ENCODE measurements at places on chromosomes 16 and 17. TPM values are rescaled to one million over a fixed set of nuclear protein-coding genes. Genes with fewer than 3 reads are reported as not detected.

- DNase-seq: no peak
Observed at GRCh38 chr17:8290043-8290442, 1.6 kb downstream of the RANGRF start.

- DNase-seq: no peak
Observed at GRCh38 chr16:2663553-2664546, 18.5 kb upstream of the KCTD5 start.

- DNase-seq: no peak
Observed at GRCh38 chr16:261031-261691, 14.6 kb downstream of the RGS11 start.

GRCh38 chr17:38343608-38344419 lies at the start of gene GPR179:
Gene GPR179 (minus strand): TSS chr17:38343956. CDS start chr17:38343789, 167 bp downstream.
- no peak for DNase-seq

DNA sequence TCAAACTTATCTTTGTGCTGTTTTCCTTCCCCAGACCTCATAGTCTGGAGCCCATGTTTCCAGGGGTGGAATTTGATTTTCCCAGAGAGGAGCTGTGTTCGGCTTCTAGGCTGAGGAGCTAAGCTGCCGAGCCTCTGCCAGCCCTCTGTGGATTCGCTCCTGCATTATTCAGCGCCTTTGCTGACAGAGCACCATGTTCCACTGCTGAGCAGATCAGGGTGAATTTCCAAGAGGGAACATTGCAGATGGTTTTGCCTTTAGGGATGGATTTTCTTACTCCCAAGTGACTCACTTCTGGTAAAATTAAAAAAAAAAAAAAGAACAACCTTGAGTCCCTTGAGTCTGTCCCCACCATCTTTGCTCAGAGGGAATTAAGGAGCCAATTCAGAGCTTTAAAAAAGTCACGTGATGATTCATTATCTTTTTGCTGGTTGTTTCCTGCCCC lies 229.5 kb downstream of the PRKCA start:
- no peak for DNase-seq

DNA sequence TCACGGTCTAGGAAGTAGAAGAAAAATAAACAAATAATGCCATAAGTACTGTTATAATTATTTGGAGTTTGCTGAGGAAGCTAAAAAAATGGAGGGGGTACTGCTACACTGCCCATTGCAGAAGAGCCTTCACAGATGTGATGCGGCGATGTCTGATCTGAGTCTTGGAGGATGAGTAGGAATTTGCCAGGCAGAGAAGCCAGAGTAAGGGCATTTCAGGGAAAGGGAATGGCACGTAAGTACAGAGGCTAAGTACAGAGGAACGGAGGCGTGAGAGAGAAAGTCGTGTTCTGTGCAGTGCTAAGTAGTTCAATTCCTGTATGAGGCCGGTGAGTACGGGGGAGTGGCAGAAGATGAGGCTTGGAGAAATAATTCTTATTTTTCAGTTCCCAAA lies 741 bp upstream of the GRB2 start:
- DNase-seq: no peak

- DNase-seq: no peak
Observed at GRCh38 chr16:65489531-65490023, 367.7 kb upstream of the CDH11 start.

GRCh38 chr17:7478276-7479212 lies 887 bp downstream of the ZBTB4 start:
- DNase-seq: no peak

DNA sequence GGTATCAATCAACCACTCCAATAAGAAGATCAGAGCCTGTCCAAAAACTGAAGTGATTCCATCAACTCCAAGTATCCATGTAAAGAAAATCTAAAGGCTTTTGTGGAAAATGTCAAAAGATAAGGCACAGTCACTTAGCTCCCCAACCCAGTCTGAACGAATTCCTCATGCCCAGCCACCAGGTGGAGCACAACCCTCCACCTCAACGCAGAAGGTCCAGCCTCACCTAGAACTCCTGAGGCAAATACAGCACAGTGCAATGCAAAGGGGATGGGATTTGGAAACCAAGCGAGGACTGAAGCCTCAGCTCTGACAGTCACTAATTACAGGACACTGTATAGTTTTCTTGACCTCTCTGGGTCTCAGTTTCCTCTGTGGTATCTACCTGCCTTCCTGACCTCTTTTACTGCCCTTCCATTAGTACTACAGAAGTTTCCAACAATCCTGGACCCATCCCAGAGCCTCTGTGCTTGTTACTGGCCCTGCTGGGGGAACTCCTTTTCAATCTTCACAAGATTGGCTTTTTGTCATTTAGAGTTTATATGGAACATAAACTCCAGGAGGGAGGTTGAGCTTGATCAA lies 2.0 kb downstream of the NCBP3 start:
- DNase-seq: peak; percentile 61

DNA sequence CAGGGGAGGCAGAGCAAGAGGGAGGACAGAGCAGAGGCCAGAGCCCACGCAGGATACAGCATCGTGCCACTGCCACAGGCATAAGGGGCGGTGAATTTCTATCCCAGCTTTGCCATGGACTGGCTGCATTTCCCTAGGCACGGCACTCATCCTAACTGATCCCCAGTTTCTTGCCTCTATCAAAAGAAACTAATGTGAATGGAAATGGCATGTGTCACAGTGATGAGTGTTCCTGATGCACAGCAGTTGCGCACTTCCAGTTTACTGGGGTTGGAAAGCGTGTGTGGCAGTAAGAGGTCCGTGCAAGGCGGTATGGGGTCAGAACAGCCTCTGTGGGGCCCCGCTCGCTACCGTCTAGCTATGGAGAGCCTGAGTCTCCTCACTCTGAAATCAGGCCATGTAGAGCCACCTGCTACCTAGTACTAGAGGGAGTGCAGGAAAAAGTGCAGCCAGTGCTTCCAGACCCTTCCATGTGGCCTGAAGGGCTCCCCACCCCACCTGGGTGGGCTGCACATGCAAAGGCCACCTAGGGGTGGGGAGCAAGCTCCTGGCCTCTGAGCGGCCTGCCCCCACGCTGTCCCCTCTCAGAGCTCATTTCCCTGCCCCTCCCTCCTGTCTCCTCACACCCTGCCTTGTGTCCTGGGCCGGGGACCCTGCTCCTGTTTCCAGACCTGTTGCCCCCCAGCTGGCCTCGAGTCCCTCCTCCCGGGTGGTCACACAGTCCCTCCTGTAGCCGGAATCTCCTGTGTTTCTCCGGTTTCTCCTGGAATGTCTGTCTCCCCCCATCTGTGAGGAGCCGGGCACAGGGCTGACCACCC lies 5.0 kb upstream of the KCNJ18 start:
- no peak for DNase-seq

GRCh38 chr17:65079489-65079900 lies 23.0 kb upstream of the GNA13 start:
- no peak for DNase-seq

GRCh38 chr17:57939797-57940196 lies 15.4 kb downstream of the CUEDC1 start:
- DNase-seq: no peak

DNA sequence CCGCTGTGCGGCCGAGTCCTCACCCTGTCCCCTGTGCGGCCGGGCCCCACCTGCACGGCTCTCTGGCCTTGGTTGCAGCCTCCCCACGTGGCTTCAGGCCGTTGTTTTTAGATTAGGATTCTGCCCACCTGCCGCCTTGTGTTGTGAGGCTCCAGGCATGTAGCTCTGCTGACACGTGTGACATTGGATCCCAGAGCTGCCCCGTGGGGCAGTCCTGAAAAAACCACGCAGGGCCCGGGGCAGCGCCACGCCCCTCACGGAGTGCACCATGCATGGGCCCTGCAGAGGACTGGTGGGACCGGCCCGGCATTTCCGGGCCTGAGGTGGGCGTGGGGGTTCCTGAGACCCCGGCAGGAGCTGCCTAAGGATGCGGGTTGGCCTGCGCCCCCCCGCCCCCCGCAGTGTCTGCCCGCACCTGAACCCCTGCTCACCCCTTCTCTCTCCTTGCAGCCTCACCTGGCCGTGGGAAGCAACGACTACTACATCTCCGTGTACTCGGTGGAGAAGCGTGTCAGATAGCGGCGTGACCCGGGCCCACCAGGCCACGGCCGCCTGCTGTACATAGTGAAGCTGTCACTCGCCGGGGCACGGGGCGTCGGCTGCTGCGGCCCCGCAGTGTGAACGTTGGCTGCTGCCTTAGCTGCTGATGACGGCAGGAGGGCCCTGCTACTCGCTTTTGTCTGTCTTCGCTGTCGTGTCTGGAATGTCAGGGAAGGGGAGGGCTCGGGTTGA lies 27.7 kb upstream of the CHMP6 start:
- DNase-seq: no peak

Gene ST6GALNAC2
- 81.0 TPM for total RNA-seq

Gene TEX14
- 0.32 TPM for total RNA-seq

Gene TEKT5
- total RNA-seq: not detected

Gene TMC8
- total RNA-seq: 3.0 TPM

Gene MEOX1
- total RNA-seq: 2.7 TPM

Gene TNFRSF17
- total RNA-seq: not detected

Gene WFIKKN2
- 0.49 TPM for total RNA-seq
